Activated CD4-positive, alpha-beta memory T cell treated with anti-CD3 and anti-CD28 coated beads, Interleukin-2, amount 10 ng/mL, durations not matched to agents 7 days and 5 days (primary cell): ENCODE measurements at places on chromosomes 1 and 21.
A peak's percentile ranks its signal among the peaks of the same experiment; 100 is the strongest.

DNA sequence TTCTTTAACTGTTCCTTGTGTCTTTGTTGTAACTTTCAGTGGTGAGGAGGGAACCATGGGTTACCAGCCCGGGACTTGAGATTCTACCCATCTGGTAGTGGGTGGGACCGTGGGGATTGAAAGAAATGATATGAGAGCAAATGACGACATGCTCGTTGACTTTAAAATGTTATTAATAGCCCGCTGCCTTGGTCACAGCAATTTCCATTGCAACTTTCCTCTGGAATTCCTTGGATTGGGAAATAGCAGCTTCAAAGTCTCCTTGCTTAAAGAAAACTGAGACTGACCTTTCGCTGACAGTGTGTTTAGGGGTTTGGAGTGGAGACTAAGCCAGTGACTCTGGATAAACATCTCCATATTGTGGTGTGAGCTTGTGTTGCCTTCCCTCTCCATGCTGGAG lies 44.2 kb upstream of the MARK1 start:
- DNase-seq = no peak

DNA sequence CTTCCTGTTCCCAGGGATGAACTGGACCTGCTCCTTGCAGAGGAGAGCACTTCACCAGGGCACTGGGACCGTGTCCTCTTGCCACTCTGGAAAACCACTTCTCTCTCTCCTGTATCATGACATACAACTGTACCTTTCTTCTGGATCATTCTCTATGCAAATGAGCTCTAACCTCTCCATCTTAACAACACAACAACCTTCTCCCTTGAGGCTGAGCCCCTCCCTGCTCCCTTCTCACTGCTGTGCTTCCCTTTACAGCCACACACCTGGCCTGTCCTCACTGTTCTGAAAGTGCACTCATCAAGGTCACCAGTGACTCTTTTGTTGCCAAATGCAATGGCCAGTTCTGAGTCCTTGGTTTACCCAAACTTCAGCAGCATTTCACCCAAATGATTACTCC lies 54.5 kb upstream of the MRPS6 start:
- DNase-seq = no peak

GRCh38 chr1:76939817-76940216 lies 72.5 kb downstream of the ST6GALNAC5 start:
- no peak for DNase-seq

DNA sequence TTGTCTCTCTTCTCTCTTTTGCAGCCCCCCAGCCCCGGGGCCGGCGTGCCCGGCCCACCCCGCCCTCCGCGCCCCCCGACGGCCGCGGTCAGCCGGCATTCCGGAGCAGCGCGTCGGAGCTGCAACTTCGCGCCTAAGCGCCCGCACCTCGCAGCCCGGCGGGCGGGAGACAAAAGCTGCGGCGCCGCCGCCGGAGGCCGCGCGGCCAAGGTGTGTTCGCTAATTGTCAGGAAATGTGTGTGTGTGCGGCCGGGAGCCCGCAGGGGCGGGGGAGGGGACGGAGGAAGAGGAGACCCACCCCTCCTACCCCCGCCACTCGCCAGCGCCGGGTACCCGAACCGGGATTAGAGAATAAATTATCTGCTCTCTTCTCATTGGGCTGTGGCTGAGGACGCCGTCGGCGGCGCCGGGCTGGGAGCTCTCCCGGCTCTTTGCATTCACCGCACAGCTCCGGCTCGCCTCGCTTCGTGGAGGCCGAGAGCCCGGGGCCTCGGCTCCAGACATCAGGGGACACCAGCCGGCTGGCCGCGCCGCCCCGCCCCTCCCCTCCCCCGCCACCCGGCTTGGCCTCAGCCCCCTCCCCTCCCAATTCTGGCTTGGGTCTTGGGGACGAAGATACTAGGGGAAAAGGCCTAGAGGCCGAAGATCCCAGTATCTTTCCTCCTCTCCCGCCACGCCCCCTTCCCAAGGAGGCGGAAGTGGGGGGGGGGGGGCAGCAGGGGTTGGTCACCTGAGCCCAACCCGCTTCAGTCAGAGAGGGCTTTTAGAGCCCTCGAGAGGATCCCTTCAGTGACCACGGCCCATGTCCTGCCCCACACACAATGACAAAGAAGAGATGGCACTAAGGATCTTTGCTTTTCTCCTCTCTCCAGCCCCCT lies 1.3 kb upstream of the BLACAT1 start:
- no peak for DNase-seq

DNA sequence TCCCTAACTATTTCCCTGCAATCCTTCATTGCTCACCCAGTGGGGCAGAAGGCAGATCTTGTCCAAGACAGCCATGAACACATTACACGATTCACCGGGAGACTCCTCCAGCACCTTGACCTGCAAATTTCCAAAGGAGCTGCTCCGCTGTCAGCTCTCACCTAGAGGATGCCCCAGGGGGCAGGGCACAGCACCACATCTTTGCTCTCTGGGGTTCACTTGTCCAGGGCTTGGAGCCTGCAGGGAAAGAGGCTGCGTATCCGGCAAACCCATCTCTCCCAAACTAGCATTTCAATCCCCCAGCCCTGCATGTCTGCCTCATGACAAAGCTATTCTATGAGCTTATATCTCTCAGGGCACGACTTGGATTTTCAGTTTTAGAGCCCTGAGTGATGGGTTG lies 35.1 kb upstream of the OLIG2 start:
- no peak for DNase-seq

DNA sequence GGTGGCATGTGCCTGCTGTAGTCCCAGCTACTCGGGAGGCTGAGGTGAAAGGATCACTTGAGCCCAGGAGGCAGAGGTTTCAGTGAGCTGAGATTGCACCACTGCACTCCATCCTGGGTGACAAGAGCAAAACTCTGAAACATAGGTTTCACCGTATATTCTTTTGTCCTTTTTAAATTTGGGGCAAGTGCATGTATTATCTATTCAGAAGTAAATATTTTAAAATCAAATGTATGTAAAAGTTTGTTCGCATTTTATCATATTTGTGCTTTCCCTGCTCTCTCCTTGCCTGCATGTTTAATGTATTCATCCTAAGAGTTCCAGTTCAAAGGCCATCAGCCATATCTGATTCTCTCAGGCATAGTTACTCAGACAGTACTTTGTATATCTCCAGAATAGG lies 7.9 kb upstream of the UFC1 start:
- DNase-seq = no peak

DNA sequence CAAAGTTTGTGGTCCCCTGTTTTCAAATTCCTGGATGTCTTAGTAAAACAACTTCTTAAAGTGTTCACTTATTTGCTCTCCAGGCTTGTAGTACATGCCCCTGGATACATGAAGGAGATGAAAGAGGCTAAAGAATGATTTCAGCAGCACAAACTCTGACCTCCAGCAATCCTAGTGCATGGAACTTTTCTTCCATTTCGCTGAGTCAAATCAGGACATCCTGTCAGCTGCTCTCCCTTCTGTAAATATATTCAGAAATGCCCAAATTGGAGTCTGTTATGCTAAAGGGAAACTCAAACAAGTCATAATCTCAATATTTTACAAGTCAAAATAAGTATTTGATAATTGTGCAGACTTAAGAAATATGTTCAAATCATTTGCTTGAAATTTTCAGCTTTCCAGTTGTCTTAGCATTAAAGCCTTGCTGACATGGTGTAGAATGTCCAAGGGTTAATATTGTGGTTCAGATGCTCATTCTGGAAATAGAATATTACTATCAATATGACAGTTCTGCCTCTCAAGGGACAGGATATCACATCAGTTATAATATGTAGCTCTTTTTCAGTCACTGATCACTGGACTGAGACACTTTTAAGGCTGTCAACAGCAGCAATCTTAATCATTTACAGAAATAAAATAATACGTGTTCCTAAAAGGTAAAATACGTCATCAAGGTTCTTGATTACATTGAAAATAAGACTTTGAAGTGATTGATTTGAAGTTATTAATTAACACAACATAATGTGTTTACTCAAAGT lies 1157.3 kb downstream of the PLA2G4A start:
- DNase-seq = no peak

DNA sequence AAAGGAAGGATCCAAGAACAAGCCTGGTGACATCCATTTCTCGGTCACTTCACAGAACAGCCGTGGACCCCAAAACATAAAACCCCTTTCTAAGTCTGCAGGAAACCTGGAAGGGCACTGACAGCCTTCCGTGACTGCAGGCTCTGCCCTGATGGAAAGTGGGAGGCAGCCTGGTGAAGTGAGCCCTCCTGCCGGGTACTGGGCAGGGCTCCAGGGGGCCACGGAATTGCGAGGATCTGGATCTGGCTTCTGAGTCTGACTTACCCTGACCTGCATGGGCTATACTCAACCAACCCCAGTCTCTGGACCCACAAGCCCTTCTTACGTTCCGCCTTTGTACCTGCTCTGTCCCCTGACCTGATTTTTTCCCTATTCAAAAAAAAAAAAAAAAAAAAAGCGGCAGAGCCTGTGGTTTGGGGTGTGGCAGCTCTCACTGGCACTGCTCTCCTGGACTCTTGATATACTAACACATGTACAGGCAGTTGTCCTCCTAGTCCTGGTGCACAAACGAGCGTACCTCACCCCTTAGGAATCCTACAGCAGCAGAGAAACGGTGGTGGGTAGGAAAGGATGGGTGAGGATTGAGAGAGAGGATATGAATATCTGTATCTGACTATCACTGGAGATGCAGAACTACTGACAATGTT lies 82.9 kb downstream of the BEND5 start:
- no peak for DNase-seq

GRCh38 chr21:45003331-45004058 lies 63.7 kb downstream of the SLX9 start:
- no peak for DNase-seq

DNA sequence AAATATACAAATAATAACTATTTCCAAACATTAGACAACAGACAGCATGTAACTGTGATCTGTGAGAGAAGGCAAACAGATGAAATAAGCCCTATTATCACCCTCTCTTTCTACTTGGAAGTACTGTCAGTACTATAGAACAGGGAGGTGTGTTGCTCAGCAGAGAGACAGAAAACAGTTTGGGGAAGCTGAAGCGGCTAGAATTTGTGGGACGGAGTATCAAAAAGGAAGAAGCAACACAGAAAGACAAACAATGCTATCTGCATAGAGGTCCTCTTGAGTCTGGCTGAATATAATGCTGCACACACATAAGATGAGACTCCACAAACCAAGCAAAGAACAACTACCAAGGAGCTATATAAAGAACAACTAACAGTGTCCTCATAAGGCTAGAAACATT lies 59.4 kb downstream of the ZZZ3 start:
- DNase-seq = no peak

GRCh38 chr1:119141020-119141424 lies 569 bp upstream of the WARS2 start:
- peak; percentile 66 for DNase-seq

GRCh38 chr1:95889400-95889799 lies 655.4 kb downstream of the RWDD3 start:
- no peak for DNase-seq

DNA sequence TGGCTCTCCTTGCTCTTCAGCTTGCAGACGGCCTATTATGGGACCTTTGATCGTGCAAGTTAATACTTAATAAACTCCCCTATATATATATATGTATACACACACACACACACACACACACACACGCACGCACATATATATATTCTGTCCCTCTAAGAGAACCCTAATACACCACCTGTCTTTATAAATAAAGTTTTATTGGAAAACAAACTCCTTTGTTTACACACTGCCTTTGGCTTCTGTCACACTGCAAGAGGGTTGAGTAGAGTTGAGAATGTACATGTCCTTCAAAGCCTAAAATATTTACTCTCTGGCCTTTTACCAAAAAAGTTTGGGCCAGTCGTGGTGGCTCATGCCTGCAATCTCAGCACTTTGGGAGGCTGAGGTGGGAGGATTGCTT lies 26.2 kb upstream of the SIM2 start:
- no peak for DNase-seq

- DNase-seq = no peak
Observed at GRCh38 chr1:170321113-170321512, 175.4 kb downstream of the NTMT2 start.

- no peak for DNase-seq
Observed at GRCh38 chr1:218408942-218409341, 63.8 kb downstream of the TGFB2 start.
